ENCODE measurements at places on chromosomes 12 and 14.

- no peak for DNase-seq
Observed at GRCh38 chr12:6416596-6416995, 28.2 kb upstream of the CD27 start.

DNA sequence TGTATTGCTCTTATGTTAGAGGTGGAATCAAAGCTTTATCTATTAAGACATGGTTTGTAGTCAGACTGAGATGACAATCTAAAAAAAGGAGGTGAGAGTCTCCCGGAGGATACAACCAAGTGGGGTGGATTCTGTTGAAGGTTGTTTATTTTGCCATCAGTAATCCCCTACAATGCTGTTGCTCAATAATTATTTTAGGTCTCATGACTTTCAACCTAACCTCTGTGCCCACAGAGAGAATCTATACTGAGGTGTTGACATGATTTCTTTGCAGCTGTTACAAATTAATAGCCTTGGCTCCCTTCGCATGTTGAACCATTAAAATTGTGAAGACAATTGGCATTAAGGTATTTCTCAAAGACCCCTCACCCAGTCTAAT is 28.7 kb upstream of the FOS start:
- no peak for DNase-seq

GRCh38 chr14:29868000-29868399 is 59.6 kb downstream of the PRKD1 start:
- DNase-seq, result no peak

DNA sequence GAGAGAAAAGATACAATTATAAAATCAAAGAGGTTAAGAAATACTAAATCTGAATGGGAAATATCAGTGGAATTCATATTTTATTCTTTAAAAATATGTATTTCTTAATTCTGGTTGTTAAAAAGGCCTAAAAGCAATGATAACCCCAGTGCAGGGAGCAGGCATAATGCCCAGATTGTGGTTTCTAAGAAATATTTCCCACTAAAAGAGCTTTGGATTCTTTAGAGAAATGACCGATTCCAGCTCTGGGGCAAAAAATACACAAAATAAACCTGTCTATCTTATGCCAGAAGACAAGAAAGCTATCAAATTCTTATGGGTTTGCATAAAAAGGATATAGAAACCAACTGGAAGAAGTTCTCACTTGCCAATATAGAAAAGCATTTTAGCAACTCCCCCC is 71.6 kb downstream of the PDE6H start:
- no peak for DNase-seq

GRCh38 chr14:89336338-89336737 is 80.7 kb downstream of the FOXN3 start:
- no peak for DNase-seq

DNA sequence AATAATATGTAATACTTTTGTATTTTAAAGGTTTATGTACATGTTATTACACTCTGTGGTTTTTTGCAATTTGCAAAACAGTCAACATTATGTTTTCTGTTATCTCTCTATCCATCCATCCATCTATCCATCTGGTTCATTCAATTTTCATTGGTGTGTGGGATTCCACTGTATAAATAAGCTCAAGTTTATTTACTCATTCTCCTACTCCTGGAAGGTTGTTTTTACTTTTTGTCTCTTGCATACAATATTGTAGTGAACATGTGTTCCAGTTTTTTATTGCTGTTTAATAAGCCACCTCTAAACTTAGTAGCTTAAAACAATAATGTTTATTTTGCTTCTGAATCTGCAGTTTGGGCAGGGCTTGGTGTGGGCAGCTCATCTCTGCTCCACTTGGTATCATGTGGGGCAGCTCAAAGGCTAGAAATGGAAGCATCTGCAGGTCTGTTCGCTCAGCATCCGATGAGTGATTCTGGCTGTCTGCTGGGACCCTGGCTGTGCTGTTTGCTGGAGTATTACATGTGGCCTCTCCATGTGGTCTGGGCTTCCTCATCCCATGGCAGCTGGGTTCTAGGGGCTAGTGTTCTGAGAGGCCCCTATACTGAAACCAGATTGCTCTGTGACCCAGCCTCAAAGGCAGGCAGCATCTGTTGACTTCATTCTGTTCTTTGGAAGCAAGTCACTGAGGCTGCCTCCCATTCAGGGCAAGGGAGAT is 98.8 kb downstream of the SLC25A47 start:
- DNase-seq, result no peak
